ENCODE measurements at places on chromosomes 11 and 22.
A peak's percentile ranks its signal among the peaks of the same experiment; 100 is the strongest.

DNA sequence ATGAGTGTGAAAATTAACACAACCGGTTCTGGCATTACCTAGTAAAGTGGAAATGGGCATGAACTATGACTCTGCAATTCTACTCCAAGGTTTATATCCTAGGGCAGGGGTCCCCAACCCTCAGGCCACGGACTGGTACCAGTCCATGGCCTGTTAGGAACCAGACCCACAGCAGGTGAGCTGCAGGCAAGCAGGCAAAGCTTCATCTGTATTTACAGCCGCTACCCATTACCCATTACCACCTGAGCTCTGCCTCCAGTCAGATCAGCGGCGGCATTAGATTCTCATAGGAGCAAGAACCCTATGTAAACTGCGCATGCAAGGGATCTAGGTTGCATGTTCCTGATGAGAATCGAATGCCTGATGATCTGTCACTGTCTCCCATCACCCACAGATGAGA, 49.8 kb downstream of the MORC2 start:
- no peak for DNase-seq

DNA sequence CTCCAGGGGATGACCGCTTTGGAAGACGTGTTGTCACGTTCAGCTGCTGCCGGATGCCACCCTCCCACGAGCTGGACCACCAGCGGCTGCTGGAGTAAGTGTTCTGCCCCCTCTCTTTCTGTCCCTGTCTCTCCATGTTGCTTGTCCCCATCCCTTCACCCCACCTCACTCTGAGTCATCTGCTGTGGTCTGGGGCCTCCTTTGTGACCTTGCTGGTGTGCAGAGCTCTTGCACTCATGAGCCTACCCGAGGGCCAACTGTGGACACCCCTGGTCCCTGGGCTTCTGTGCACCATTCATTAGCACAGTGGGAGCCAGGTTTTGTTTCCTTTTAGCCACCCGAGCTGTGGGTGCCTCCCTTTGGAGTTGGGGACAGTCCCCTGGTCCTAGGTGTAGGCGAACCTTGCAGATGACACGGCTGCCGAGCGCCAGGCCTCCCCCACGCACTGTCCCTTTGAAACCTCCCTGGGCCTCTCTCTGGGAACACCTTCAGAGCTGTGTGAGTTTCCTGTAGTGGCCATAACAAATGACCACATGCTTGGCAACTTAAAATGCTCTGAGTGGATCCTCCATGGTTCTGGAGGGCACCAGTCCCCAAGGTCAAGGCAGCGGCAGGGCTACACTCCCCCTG, 49.8 kb downstream of the ARHGAP8 start:
- no peak for DNase-seq

DNA sequence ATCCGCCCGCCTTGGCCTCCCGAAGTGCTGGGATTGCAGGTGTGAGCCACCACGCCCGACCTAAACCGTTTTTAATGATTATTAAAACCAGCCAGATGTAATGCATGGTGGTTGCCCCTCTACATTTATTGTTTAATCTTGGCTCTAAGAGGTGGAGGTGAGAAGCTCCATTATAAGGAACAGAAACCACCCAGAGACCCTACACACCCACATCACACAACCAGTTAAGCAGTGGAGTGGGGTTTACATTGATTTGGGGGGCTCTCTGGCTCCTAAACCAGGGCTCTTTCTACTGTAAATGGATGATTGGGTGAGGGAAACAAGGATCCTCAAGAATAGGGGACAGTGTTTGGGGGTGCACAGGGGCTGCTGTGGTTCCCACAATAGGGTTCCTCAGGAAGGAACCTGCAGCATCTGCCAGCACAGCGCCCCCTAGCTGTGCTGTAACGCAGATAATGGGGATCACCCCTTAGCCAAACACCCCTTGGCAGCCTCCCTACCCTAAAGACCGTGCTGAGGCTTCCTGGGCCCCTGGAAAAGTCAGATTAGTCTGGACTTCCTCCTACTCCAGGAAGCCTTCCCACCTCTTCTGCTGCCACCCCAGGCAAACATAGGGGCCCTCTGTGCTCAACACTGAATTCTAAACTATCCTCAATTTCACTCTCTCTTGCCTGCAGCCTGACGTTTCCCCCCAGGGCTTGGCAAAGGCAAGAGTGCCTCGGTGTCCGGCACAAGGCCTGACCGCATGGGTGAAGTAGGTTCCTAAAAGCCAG, 2.4 kb downstream of the MPST start:
- DNase-seq: peak; percentile 20

DNA sequence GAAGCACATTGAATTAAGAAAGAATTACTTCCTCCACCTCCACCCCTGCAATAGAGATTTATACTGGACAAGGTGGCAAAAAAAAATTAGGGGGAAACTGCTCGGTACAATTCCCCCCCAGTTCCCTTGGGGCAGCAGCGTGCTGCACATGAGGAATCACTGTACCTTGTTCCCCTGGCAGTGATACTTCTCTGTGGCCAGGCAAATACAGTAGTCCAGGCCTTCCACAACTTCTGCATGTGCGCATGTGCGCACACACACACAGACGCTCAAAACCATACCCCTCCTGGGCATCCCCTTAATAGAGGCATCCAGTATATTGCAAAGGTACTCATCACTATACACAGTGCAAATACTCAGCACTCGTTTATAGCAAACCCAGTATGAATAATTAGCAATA, 68.9 kb downstream of the ARFGAP2 start:
- DNase-seq: no peak

GRCh38 chr11:46149342-46149741, 28.1 kb upstream of the PHF21A start:
- no peak for DNase-seq

DNA sequence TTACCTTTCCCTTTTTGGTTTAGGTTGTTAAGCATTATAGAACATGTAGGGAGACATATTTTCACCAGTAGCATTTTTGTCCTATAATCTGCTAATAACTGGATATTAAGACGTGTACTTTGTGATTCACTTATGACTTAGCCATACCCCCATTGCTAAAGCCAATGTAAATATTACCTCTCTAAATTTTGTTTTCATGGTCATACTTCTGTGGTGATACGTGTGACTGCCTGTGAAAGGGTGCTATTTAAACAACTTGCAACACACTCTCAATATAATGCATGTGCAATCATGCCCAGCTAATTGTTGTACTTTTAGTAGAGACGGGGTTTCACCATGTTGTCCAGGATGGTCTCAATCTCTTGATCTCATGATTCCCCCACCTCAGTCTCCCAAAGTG, 36.2 kb upstream of the PAK1 start:
- no peak for DNase-seq

DNA sequence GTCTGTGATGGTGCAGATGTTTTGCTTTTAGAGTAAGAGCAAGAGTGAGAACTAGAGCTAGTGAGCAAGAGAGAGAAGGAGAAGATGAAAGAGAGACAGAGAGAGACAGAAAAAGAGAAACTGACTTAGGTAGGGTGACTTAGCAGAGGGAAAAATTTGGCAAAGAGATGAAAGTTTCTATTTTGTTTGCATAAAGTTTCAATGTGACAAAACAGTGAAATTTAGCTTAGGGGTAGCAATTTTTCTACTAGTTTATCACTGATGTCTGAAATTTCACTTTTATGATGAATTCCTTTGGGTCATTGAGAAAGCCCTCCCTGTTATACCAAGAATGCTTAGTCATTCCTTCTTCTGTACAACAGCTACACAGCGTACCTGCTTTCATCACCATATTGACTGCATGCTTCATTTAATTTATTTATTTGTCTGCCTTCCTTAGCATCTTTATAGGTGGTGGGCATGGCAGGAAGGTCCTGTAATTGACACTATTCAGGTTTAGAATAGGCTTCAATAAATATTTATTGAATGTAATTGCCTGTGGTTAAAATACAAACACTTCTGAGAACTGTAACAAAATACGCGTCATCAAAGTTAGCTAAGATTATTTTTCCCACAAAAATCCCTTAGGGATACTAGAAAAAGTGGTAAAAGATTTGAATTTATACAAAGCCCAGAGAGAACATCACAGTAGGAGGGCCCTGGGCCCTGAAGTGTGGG, 19.9 kb upstream of the CTSC start:
- DNase-seq: no peak

Data from NK-92 treated with Interleukin-12 subunit alpha and Interleukin-12 subunit beta, amount 100 ng/mL, for 24 hours (cell line).